ENCODE measurements at places on chromosomes 11 and 22.
A peak's percentile ranks its signal among the peaks of the same experiment; 100 is the strongest.

GRCh38 chr22:37803639-37804351 is 3.9 kb upstream of the GCAT start:
- no peak for DNase-seq

- DNase-seq, result no peak
Observed at GRCh38 chr22:20520093-20520511, 12.7 kb downstream of the MED15 start.

- no peak for DNase-seq
Observed at GRCh38 chr11:117839380-117839881, 14.9 kb upstream of the FXYD2 start.

GRCh38 chr22:47782328-47783075 is 1020.1 kb downstream of the TBC1D22A start:
- DNase-seq, result no peak

- no peak for DNase-seq
Observed at GRCh38 chr11:117597071-117597470, 199.9 kb downstream of the DSCAML1 start.

DNA sequence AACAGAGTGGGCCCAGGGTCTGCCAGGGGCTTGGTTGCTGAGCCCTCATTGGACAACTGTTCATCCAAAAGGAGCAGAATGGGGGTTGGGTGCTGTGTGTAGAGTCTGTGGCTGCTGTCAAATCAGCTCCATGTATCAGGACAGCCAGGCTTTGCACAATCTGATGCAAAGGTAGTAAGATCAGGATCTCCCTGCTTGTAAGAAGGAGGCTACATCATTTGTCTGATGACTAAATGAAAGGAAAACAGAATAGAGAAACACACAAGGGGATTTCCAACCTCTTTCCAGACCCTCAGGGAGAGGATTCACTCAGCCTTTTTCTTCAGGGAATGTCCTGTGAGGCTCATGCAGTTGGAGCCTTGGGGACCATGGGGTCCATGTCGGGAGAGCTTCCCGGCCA is 7.2 kb downstream of the MICAL2 start:
- no peak for DNase-seq

GRCh38 chr11:36702330-36703054 is 104.5 kb upstream of the RAG2 start:
- DNase-seq, result peak; percentile 28

DNA sequence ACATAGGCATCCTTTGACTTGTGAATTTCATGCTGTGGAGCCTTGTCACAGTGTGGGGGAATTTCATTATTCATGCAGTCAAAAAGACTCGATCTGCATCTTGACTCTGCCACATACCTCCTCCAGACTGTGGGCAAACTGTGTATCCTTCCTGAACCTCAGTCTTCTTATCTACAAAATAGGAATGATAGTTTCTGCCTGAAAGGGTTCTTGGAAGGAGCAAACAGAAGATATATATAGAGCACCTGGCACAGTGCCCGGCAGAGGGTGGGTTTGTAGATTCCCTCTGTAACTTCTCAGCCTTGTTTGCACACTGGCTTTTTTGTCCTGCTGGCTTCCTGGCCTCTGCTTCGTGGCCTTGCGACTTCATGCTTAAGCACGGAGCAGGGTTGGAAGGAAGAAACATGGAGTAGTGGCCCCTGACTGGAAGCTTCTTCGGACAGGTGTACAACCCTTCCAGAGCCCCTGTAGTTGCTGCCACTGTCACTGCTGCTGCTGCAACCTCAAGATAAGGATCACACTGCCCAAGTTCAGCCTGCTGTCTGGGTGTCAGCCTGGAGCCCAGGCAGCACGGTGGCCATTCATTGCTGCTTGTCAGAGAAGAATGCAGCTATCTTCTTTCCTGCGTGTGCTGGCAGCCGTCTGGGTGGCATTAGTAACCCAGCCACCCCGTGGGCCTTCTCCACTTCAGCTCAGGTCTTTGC is 106.4 kb downstream of the MICAL2 start:
- DNase-seq, result no peak

- DNase-seq, result no peak
Observed at GRCh38 chr11:68772936-68773335, 21.6 kb upstream of the TESMIN start.

- DNase-seq, result no peak
Observed at GRCh38 chr11:102393272-102393730, 46.3 kb downstream of the BIRC2 start.

DNA sequence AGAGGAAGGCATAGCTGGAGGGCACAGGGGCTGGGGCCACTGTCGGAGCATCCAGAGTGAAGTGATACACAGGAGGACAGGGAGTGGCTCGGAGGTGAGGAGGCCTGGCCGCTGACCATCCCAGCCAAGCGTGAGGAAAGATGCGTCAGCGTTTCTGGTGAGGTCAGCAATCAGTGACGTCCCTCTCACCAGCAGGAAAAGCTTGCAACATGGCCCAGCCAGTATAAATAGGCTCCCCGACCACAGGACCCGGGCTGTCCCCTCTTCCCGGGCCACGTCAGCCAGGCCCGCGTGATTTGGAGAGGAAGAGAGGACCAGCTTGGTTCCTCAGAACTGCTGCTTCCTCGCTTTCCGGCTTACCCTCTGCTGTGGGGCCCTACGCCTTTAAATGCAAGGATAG is 4.2 kb upstream of the OSM start:
- DNase-seq, result no peak

GRCh38 chr22:39689421-39689820 is 118.9 kb downstream of the CACNA1I start:
- DNase-seq, result no peak

GRCh38 chr11:10623797-10624761 is 55.6 kb upstream of the LYVE1 start:
- no peak for DNase-seq

GRCh38 chr11:40434926-40435325 is 1024.5 kb downstream of the LRRC4C start:
- DNase-seq, result no peak

- DNase-seq, result no peak
Observed at GRCh38 chr11:8282631-8283030, 19.0 kb upstream of the LMO1 start.

GRCh38 chr11:59659981-59660380 is 8.9 kb downstream of the PATL1 start:
- DNase-seq, result no peak

DNA sequence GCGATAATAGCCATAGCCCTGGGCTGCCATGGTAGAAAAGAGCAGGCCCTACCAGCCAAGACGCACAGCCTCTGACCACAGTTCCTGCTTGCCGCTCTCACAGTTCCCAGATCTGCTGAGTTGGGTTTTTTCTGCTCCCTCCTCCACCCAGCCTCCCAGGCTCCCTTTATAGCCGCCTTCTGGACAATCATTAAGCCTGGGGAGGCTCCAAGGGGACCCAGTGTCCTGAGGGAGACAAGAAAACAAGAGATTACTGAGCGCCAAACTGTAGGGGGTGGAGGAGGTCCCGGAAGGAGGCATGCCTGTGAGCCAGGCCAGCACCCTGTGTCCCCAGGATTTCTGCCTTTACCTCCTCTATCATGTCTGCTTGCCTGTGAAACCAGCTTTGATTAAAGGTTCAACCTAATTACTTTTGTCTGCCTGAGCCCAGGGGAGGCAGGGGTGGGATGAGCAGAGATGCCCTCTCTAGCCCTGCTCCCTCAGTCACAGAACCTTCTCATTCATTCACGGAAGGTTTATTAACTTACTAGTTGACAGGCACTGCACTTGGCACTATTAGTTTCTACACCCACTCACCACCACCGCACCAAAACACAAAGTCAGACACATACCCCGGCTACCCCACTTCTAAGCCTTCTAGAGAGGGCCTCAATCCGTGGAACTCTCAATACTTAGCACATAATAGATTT is 1.2 kb downstream of the SLC37A4 start:
- no peak for DNase-seq

GRCh38 chr22:40747361-40747760 is 68.1 kb downstream of the MCHR1 start:
- no peak for DNase-seq

DNA sequence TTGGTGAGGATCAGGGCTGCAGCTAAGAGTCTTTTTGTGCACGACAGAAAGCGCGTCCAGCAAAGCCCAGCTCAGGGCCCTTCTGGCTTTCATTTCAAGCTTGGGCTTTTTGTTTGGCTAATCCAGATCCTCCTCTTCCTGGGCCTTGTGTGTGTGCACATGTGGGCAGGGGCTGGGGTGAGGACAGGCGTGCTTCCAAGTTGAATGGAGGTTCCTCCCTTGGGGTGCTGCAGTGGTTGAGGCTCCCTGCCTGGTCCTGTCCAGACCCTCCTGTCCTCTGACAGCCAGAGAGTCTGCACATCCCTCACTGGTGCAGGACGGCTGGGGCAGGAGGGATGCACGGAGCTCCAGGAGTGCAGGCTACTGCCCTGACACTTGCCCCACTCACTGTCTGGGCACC is 62.0 kb upstream of the NECTIN1 start:
- no peak for DNase-seq

DNA sequence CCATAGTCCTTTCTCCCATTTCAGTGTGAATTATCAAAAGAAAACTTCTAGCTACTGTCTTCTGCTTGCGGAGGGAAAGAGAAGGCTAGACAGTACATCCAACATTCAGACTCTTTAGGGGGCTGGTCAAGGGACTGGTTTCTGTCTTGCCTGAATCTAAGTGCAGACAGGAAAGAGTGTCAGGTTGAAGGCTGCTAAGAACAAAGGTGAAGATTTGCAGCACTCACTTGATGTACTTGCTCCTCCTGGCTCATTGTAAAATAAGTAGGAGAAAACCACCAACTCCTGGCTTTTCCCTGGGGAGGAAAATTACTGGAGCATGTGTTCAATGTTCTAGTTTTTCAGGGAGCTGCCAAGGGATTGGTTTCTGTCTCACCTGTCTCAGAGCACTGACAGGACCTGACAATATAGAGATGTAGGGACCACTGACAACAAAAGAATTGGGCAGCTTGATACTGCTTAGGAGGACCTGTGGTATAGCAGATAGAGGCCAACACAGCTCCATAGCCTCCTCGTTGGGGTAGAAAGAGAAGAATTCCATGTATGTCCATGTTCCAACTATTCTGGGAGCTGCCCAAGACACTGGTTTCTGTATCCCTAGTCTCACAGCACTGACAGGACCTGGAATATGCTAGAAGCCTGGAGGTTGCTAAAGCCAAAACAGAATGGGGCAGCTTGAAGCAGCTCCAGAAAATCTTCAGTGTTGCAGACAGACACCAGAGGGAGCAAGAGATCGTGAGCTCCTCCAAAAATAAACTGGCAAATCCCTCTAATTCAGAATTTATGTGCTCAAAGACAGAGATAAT is 39.7 kb upstream of the MMP12 start:
- no peak for DNase-seq

DNA sequence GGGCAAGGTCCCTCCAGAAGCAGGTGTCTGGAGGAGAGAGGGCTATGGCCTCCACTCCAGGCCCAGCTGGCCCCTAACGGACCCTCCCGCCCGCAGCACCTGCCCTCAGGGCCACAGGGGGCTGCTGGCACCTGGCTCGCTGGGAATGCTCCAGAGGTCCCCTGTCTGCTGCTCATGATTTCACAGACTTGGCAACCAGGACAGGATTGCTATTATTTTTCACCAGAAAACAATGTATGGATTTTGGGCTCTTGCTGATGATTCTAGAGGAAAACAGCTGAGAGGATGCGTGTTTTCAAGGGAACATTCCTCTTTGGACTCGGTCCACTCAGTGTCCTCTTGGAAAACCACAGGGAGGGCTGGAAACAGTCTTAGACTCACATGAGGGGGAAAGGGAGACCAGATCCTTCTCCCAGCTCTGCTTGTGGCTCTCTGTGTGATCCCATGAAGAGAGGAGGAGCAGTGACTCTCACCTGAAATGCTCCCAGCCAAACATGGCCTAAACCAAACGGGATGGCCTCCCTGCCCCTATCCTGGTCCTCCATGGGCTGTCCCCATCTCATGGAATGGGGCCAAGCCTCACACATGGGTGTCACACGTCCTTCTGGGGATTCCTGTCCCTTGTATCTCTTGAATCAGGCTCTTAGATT is 15.8 kb downstream of the MYEOV start:
- no peak for DNase-seq

- DNase-seq, result no peak
Observed at GRCh38 chr11:75872887-75873416, 57.9 kb downstream of the UVRAG start.

DNA sequence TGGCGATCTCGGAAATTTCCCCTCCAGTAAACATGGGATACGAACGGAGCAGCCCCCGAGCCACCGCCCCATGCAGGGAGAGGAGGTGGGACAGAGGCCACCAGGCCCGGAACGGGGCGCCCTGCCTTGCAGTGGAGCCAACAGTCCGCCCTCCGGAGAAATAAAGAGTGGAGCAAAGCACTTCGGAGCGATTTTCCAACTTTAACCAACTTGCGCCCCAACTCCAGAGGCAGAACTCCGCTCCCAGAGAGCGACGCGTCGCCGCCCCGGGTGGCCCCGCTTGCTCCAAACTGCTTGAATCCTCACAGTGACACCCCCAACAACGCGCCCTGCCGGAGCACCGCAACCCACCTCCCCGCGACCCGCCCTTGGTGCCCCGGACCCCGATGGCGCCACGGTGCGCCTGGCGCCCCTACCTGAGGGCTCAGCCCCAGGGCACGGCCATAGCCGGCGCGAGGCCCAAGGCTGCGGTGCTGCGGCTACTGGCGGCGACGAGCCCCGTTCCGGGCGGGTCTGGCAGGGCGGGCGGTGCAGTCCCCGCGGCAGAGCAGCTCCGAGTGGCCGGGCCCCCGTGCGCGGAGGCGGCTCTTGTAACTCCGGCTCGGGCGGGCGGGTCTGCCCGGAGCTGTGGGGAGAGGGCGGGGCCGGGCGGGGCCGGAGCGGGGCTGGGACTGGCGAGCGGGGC is at the start of gene AHNAK:
Gene AHNAK, minus strand, starts transcription at position 563 of the 685 bp plus-strand sequence. CDS start 10,708 bp downstream, outside the sequence.
- no peak for DNase-seq

GRCh38 chr11:97814325-97814959 is 1206.3 kb upstream of the CNTN5 start:
- DNase-seq, result no peak

- no peak for DNase-seq
Observed at GRCh38 chr22:37413546-37413945, 13.7 kb downstream of the ELFN2 start.

DNA sequence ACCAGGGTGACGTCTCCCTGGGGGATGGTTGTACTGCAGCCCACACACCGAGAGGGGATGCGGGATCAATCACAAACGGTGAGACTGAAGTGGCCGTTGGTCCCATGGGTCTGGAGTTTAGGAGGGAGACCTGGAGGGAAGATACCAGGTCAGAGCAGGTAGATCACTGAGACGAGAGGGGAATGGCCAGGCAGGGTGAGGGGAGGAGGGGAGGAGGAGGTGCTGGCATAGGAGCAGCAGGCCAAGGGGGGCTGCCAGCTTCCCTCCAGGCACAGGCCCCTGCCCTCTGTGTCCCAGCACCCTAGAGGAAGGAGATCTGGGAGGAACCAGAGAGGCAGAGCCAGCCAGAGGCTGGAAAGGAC is 7.0 kb downstream of the MAPK8IP2 start:
- DNase-seq, result no peak

- no peak for DNase-seq
Observed at GRCh38 chr11:65793625-65794400, 7.0 kb downstream of the OVOL1 start.

Measured in AG09309 (cell line).